Gastrocnemius medialis (tissue), 4 donors: ENCODE measurements at places on chromosomes 5 and 9. TPM values are rescaled to one million over a fixed set of nuclear protein-coding genes. Genes with fewer than 3 reads are reported as not detected.

- no peak for DNase-seq
Observed at GRCh38 chr9:9033022-9033421, 1233.4 kb upstream of the DMAC1 start.

DNA sequence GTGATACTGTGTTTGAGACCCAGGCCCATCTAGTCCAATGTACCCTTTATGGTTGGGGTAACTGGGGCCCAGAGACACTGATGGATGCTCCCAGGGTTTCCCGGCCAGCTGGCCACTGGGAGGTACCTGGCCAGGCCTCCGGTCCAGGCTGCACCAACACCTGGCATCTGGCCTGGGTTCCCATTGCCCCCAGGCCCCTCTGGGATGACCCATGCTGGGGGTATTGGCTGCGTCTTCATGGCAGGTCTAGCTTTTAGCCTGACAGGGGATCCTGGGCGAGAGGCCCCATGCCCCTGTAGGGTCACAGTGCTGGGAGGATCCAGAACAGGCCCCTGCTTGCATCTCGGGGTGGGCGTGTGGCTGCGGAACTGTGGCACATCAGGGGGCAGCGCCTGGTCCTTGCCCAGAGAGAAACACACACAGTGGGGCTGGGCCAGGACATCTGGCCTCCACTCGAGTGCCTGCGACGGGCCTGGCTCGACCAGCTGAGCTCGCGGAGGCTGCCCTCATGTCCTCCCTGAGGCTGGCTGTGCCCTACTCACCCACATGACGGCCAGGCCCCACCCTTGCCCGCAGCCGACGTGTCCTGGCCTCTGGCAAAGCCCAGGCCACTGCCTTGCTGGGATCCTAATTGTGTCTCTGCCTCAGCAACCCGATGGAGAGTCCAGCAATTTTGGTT, 21.5 kb upstream of the COL5A1 start:
- no peak for DNase-seq

GRCh38 chr5:171710451-171711024, 75.1 kb upstream of the SMIM23 start:
- DNase-seq = no peak

GRCh38 chr5:179287631-179288030, 57.6 kb downstream of the ADAMTS2 start:
- no peak for DNase-seq

- no peak for DNase-seq
Observed at GRCh38 chr5:74257645-74258313, 382.7 kb downstream of the ENC1 start.

- no peak for DNase-seq
Observed at GRCh38 chr5:11319836-11320580, 559.0 kb upstream of the DAP start.

Gene ZNF618
- 0.26 TPM for total RNA-seq

Gene SOWAHA
- total RNA-seq = not detected
